ENCODE measurements at places on chromosomes 3 and 15.

- DNase-seq: no peak
Observed at GRCh38 chr15:76181705-76182107, 121.9 kb downstream of the TMEM266 start.

DNA sequence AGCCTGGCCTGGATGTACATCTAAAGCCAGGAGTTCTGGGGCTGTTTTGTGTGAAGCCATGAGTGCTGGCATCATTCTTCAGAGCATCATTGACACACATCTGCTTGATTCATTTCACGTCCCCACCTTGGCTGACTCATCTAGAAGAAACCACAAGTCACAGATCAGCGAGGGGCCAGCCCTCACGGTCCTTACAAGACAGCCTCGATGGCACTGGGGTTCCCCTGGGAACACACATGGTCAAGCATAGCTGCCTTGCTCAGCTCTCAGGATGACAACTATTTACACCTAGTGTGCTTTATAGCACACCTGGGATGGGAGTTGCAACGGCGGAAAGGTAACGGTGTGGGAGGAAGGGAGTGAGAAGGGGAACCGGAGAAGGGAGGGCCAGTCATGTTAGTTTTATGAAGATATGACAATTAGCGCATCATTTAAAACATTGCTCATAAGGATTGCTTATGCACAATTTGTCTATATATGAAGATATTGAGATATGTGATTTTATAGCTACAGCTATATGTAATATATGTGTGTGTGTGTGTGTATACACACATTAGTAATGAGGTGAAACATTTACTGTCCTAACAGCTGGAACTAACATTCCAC, 227.1 kb downstream of the RPLP1 start:
- DNase-seq: no peak

GRCh38 chr3:20324664-20325478, 138.9 kb upstream of the SGO1 start:
- no peak for DNase-seq

DNA sequence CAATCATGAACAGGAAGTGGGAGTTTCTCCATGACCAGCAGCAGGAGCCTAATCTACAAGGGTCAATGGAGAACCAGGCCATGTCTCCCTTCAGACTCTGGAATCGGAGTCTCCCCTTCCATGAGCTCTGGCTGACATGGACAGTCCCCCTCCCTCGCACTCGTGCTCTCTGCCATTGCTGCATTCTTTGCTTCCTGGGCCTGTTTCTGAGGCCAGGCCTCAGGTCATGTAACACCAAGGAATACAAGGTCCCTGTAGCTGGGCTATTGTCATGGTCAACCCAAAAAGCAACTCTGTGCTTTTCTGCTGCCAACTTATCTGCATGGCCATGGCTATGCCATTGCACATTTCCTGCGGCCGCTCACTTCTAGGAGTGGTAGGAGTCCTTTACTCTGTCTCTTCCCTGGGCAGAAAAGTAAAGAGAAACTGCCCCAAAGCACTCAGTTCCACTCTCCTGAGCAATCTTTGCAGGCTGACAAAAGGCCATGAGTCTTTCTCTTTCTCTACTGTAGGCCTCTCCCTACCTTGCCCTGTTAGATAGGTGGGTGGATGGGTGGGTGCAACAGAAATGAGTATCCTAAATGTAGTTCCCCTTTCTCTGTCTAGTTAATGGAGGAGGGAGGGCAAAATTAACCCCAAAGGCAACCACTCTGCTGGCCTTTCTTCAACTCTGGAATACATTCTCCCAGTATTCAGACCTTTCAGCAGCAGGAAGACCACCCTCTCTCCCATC, 40.8 kb upstream of the PROK2 start:
- DNase-seq: no peak

DNA sequence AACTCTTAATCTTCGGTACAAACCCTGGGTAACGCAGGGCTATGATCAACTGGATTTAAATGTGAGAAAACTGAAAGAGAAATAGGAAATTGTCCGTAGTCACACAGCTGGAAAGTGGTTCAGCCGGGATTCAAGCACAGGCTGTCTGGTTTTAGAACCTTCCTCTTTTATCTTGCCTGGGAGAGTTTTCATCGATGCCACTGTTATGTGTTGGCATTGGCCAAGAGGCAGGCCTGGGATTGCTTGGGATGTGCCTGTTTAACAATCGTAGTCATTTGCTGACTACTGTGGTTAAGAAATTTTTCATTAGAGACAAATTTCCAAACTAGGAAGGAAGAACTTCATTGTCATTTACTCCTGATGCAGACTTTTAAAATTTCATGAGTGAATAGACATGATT, 4.3 kb downstream of the MCTP2 start:
- DNase-seq: no peak

- DNase-seq: no peak
Observed at GRCh38 chr3:147222291-147222690, 184.1 kb downstream of the ZIC4 start.

GRCh38 chr3:144746631-144747030, 775.0 kb downstream of the DIPK2A start:
- no peak for DNase-seq

- no peak for DNase-seq
Observed at GRCh38 chr3:64063983-64064438, 40.7 kb upstream of the PSMD6 start.

All from fibroblast of the conjunctiva (primary cell).